ENCODE measurements at places on chromosomes 12 and 14.

DNA sequence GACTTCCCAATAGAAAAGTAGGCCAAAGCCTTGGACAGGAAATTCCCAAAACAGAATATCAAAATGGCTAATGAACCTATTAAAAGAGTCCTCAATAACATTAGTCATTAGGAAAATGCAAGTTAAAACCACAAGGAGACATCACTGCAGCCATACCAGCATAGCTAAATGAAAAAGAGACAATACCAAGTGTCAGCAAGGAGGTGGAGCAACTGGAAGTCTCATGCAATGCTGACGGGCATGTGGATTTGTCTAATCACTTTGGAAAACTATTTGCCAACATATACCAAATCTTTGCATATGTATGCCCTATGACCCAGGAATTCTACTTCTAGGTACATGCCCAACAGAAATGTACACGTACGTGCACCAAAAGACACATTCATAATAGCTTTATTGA is 60.5 kb upstream of the PLEKHG3 start:
- DNase-seq, result no peak

- DNase-seq, result no peak
Observed at GRCh38 chr12:128337431-128338170, 70.6 kb downstream of the TMEM132C start.

- DNase-seq, result no peak
Observed at GRCh38 chr12:30898846-30899245, 27.7 kb upstream of the TSPAN11 start.

- DNase-seq, result peak; percentile 5
Observed at GRCh38 chr14:96051642-96052540, 12.7 kb downstream of the C14orf132 start.

GRCh38 chr12:16603916-16604575 is 1.9 kb downstream of the LMO3 start:
- peak; percentile 96 for DNase-seq

DNA sequence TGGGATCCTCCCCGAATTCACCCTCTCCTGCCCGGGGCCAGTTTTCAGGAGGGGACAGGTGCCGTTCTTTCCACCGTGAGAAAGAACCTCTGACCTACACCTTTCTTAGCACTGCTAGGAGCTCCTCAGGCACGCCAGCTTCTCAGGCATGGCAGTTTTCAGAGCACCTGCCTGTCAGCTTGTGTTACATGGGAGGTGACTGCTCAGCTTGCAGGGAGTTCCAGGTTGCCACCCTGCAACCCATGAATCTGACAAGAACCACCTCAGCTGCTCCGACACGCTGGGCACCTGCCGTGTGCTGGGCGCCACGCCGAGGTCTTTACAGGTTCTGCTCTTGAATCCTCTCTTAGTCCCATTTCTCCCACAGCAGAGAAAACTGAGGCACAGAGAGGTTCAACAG is 12.9 kb downstream of the BRI3BP start:
- DNase-seq, result no peak

DNA sequence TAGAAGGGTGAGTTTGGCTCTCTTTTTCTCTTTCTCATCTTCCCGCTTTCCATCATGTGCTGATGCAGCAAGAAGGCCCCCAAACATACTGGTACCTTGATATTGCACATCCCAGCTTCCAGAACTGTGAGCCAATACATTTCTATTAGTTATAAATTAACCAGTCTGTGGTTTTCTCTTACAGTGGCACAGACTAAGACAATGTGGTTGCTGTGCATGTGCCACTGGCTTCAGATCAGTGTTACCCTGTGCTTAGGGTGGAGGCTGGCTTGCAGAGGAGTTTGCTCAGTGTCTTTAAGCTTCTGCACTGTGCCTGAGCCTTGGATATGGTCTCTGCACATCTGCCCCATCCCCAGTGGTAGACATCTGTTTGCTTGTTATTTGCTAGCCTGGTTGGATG is 5.5 kb downstream of the IFI27L2 start:
- no peak for DNase-seq

GRCh38 chr12:75813072-75813471 is 218.5 kb downstream of the PHLDA1 start:
- DNase-seq, result no peak
